Ascending aorta (tissue), 2 donors: ENCODE measurements at places on chromosomes 1 and 21. TPM values are rescaled to one million over a fixed set of nuclear protein-coding genes. Genes with fewer than 3 reads are reported as not detected.

The PLA2G2D gene
- not detected for total RNA-seq

DNA sequence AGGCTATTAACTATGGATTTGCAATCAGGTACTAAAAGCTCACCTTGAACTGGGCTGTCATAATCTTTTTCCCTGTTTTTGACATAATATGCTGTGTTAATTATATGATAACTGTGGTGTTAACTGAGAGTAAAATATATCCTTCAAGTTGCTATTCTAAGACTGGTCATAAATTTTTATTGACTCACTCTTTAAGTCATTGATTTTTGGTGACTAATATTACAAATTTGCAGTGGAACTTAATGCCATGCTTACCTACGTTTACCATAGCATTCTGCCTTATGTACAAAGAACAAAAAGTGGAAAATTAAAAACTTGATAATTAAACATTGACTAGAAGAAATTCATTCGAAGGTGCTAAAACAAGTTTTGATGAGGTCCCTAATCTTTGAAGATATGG lies 872.4 kb downstream of the BRINP3 start:
- DNase-seq = no peak
- no peaks in the 10 kb centered on the region for H3K36me3 ChIP-seq
- no peak overlapping the region for H3K4me3 ChIP-seq

GRCh38 chr1:60171801-60172200 lies 98.2 kb upstream of the C1orf87 start:
- H3K36me3 ChIP-seq = no peaks in the 10 kb centered on the region
- H3K27me3 ChIP-seq = no peaks in the 10 kb centered on the region
- H3K27ac ChIP-seq = no peak overlapping the region
- no peak overlapping the region for H3K4me3 ChIP-seq
- no peak for DNase-seq

- no peak for DNase-seq
- H3K27me3 ChIP-seq = no peaks in the 10 kb centered on the region
- H3K27ac ChIP-seq = no peak overlapping the region
- no peaks in the 10 kb centered on the region for H3K4me1 ChIP-seq
- no peaks in the 10 kb centered on the region for H3K36me3 ChIP-seq
- no peak overlapping the region for H3K4me3 ChIP-seq
Observed at GRCh38 chr1:227869851-227870305, 54.4 kb downstream of the PRSS38 start.
